ENCODE measurements at places on chromosomes 6 and 20. TPM values are rescaled to one million over a fixed set of nuclear protein-coding genes. Genes with fewer than 3 reads are reported as not detected.

- DNase-seq, result peak; percentile 43
These were observed 136.4 kb upstream of the PTPN1 start for GRCh38 chr20:50373674-50374286.

- no peak for DNase-seq
These were observed 927.7 kb downstream of the TFAP2A start for GRCh38 chr6:9487128-9487527.

- DNase-seq, result no peak
These were observed 212.5 kb downstream of the CDH4 start for GRCh38 chr20:61464307-61465303.

SPDEF gene
- polyA plus RNA-seq, result 2.2 TPM

GRCh38 chr20:51533291-51534172 is 9.0 kb downstream of the NFATC2 start:
- DNase-seq, result peak; percentile 25

HAO1 gene
- polyA plus RNA-seq, result not detected

RAMACL gene
- 0.12 TPM for polyA plus RNA-seq

DNA sequence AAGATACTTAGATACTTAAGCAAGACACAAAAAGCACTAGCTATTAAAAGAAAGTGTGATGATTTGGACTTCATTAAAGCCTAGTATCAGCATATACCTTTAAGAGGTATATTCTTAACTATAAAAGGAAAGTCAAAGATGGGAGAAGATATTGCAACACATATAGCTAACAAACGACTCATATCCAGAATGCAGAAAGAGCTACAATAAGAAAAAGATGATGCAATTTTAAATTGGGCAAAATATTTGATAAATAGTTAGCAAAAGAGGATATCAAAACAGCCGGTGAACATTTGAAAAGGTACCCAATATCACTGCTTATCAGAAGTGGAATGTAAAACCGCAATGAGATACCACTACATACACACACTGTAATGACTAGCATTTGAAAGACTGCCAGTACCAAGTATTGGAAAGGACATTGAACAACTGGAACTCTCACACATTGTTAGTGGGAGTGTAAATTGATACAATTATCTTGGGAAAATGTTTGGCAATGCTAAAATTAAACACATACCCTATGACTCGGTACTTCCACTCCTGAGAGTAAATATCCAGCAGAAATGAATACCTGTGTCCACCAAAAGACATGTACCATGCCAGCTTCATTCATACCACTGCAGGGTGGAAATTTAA is 25.7 kb downstream of the MUC22 start:
- no peak for DNase-seq

IP6K3 gene
- polyA plus RNA-seq, result 0.07 TPM

DZANK1 gene
- polyA plus RNA-seq, result 3.3 TPM

BPIFB2 gene
- polyA plus RNA-seq, result not detected

DNA sequence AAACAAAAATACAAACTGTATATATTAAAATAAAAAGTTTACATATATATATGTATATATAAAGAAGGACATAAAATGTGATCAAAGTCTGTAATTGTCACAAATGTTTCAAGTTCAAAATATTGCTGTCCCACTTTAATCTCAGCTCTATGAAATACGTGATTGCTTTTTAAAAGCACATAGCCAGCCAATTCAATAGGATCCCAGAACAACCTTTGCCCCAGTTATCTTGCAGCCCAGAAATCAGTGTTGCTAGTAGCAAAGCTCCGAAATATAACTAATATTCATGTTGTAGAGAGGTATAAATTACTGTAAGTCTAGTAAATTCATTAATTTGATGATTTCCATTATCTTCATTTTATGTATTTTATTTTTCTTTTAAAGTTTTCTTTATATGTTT is 114.6 kb downstream of the ELOVL4 start:
- DNase-seq, result no peak

DNA sequence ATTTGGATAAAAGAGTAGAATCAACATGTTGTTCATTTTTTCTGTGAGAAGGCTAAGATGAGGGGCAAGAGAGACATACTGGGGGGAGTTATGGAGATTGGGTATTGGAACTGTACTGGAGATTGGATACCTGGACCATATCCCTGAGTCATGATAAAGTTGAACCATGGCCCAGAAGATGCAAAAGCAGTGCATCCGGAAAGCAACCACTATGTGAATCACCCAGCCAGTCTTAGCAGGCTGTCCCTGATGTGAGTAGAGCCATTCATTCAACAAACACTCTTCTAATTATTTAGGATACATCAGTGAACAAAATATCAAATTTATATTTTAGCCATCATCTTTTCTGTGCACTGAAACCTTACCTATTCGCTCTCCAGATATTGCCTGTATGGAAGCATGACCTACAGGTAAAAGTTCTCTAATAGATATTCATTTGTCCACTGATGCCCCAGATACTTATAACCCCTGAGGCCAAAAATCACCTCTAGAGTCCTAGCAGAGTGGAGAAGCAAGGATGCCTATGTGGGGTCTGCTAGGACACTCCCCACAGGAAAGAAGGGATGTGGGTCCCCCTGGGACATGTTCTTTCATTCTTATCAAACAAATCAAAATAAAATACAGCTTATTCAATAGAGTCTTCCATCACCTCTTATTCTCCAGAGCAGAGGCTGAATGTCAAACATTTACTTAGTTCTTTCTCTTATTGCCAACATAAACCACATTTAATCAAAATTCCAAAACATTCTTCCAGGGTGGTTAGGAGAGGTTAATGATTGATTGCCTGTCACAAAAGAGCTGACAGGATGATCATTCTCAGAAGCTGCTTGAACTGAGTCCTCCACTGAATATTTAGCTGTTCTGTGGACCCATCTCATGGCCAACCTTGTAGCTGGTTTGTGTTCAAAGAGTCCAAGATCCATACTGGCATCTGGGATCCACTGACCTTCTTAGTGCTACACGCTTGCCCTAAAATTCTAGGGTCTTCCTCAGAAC is 37.0 kb upstream of the PKHD1 start:
- DNase-seq, result no peak

DNA sequence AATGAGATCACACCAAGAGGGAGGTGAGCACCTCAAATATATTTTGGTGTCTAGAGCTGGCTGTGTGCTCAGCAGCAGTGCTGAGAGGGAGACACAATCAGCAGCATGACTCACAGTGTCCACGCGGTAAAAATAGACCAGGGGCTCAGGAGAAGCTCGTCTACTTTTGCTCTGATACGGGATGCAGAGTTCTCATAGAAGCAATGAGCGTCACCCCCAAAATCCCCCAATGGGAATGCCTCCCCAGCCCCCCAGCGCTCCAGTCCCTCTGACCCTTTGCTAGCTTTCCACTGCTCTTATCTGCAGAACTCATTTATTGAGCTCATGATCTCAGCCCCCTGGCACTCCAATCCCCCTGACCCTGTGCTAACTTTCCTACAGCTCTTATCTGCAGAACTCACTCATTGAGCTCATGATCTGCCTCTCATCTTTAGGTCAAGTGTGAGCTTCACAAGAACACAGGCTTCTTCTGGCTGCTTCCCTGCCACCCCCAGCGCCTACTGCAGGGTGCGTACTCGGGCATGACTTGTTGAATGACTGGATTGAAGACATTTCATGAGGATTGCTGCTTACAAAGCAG is 34.0 kb downstream of the SYNDIG1 start:
- DNase-seq, result no peak

WFDC2 gene
- not detected for polyA plus RNA-seq

PRRC2A gene
- polyA plus RNA-seq, result 60.7 TPM

- DNase-seq, result no peak
These were observed 132.0 kb downstream of the LAMP5 start for GRCh38 chr20:9646375-9646774.

- peak; percentile 51 for DNase-seq
These were observed 526 bp downstream of the SOD2 start for GRCh38 chr6:159692303-159693127.

DNA sequence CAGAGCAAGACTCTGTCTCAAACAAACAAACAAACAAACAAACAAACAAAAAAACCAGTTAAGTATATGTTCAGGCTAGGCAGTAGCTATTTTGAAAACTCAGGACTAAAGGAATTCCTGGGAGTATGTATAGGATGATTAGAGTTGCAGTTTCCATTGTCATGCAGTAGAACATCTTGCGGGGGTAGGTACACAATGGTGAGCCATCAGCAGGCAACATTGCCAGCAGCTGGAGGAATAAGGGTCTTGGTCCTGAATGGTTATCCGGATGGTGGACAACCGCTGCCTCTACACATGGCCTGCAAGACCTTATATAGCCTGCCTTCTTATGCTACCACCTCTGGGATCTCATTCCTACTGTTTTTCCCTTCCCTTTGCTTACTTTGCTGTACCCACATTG is 297.5 kb downstream of the SOX4 start:
- DNase-seq, result no peak

DNA sequence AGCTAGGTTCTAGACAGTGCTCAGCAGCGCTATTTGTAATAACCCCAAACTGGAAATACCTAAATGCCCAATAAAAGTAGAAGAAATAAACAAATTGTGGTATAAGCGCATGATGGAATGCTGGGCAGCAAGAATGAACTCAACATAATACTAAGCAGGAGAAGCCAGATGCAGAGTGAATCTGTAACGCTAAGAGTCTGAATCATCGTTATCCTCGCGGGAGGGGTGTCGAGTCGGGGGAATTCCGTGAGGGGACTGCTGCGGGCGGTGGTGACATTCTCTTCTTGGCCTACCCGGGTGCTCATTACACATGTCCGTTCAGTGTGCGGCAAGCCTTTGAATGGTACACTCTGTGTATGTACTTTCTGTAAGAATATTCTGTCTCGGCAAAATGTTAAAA is 83.7 kb downstream of the SULF2 start:
- DNase-seq, result no peak

RUNX2 gene
- polyA plus RNA-seq, result 0.94 TPM

DNA sequence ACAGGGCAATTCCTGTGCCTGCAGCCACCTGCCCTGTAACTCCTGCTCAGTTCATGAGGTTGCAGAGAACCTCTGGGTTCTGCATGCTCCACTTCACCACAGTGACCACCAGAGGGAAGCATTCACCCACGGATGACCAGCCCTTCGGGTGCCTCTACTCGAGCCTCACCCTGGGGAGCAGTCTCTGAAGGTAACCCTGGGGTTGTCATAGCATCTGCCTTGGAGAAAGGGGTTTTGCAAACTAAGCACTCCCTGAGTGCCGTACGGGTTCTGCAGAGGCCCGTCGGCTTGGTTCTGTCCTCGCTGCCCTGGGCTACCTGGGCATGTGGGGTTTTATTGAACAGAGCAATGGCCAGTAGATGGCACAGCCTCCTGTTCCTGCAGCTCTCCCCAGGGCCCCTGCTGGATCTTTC is 10.2 kb upstream of the CST5 start:
- DNase-seq, result peak; percentile 68

GRCh38 chr6:157569543-157569942 is 188.6 kb downstream of the ZDHHC14 start:
- DNase-seq, result no peak

- DNase-seq, result no peak
These were observed 2.3 kb upstream of the BTN2A1 start for GRCh38 chr6:26455357-26455970.

GRCh38 chr20:49865559-49865958 is 49.8 kb downstream of the SPATA2 start:
- no peak for DNase-seq

DNA sequence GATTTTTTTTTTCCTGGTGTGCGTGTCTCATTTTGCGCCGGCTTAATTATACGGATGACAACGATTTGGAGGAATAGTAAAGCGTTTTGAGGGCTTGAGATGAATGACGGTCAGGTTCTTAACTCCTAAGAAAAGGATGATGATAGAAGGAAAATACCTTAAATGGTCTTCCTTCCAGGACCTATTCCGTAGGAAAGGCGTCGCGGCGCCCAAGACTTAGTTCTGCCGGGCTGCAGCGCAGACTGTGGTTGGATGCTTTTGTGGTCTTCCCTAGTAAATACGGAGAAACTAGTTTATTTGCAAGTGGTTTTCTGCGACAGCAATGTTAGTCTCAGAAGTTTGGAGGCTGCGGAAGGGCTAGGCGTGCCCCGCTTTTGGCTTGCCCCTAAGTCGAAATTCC is 8.4 kb downstream of the GNAS-AS1 start:
- DNase-seq, result no peak

SLC17A9 gene
- not detected for polyA plus RNA-seq

NKAPL gene
- polyA plus RNA-seq, result not detected

DNA sequence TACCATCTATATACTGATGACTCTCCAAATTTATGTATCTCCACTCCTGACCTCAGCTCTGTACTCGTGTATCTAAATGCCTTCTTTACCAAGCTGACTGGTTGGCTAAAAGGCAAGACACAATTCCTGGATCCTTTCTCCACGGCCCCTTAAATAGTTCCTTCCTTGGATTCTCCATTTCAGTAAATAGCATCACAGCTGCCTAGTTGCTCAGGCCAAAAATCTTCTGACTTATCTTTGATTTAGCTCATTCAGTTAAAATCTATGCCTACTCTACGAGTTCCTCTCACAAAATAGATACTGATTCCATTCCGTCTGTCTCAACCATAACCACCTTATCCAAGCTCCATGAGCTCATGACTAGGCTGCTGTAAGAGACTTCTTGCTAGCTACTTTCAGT is 49.5 kb upstream of the LY86 start:
- no peak for DNase-seq

RFX6 gene
- polyA plus RNA-seq, result not detected

HDGFL1 gene
- not detected for polyA plus RNA-seq

DNA sequence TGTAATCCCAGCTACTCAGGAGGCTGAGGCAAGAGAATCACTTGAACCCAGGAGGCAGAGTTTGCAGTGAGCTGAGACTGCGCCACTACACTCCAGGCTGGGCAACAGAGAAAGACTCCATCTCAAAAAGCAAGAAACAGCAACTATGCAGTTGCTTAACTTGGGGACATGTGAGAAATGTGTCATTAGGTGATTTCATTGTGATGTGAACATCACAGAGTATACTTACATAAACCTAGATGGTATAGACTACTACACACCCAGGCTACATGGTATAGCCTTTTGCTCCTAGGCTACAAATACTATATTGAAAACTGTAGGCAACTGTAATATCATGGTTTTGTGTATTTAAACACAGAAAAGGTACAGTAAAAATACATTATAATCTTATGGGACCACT is 3.3 kb upstream of the COQ3 start:
- DNase-seq, result no peak

GRCh38 chr20:57464642-57465211 is 60.2 kb downstream of the CTCFL start:
- peak; percentile 63 for DNase-seq

DNA sequence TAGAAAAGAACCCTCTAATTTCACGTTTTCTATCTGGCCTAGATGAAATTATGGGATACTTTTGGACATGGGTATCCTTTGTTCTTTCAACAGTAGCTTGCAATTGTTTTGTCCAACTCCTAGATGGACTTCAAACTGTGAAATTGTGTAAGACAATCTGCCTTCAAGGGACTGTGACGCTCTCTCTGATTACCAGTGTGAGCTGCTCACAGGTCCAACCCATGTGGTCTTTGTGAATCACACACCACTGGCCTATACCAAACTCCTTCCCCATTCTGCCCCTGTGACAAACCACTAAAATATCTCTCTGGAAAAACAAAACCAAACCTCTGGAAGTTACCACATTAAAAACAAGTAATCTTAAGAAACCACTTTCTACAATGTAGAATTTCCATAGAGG is 59.5 kb downstream of the NINL start:
- peak; percentile 35 for DNase-seq

GJA10 gene
- not detected for polyA plus RNA-seq

- DNase-seq, result no peak
These were observed 378.5 kb downstream of the RFPL4B start for GRCh38 chr6:112725541-112726085.

- DNase-seq, result peak; percentile 14
These were observed 81.5 kb downstream of the KIF13A start for GRCh38 chr6:17905611-17906592.
